ENCODE measurements at places on chromosomes 12 and 14. TPM values are rescaled to one million over a fixed set of nuclear protein-coding genes. Genes with fewer than 3 reads are reported as not detected.

Gene POTEM
- total RNA-seq, result not detected

Gene TAS2R8
- total RNA-seq, result 0.18 TPM

Gene KLHL33
- 1.5 TPM for total RNA-seq

Gene LBHD2
- not detected for total RNA-seq

Gene MDGA2
- total RNA-seq, result 2.5 TPM

Gene KCNMB4
- total RNA-seq, result 8.9 TPM

Gene PTPN6
- total RNA-seq, result 21.1 TPM

Gene CLEC1A
- 6.1 TPM for total RNA-seq

Gene HCAR1
- 3.7 TPM for total RNA-seq

Gene FAM216A
- total RNA-seq, result 8.0 TPM

Gene TAS2R19
- total RNA-seq, result 14.1 TPM

Measured in metanephros (tissue), 2 donors.